ENCODE measurements at places on chromosomes 13 and 19.

DNA sequence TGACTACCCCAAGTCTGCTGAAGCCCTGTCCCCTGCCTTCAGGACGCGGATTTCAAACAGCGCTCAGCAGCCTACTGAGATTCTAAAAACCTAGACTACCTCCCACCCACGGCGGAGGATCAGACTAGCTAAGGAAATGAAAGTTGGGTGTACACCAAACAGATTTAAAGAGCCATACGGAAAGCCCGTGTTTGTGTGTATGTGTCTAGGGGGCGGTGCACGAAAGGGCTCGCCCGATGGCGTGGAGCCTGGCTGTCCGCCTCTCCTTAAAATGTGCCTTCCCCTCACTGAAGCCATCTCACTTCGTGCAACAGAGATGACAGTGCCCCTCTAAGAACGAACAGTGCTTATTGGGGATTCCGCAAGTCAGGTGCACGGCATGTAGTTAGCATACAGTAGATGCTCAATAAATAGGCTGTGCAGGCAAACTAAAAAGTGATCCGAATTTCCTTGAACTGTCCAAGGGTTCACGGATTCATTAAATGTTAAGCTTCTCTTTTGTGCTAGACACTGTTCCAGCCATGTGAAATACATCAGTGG, 639 bp downstream of the LENG1 start:
- no peak for DNase-seq

DNA sequence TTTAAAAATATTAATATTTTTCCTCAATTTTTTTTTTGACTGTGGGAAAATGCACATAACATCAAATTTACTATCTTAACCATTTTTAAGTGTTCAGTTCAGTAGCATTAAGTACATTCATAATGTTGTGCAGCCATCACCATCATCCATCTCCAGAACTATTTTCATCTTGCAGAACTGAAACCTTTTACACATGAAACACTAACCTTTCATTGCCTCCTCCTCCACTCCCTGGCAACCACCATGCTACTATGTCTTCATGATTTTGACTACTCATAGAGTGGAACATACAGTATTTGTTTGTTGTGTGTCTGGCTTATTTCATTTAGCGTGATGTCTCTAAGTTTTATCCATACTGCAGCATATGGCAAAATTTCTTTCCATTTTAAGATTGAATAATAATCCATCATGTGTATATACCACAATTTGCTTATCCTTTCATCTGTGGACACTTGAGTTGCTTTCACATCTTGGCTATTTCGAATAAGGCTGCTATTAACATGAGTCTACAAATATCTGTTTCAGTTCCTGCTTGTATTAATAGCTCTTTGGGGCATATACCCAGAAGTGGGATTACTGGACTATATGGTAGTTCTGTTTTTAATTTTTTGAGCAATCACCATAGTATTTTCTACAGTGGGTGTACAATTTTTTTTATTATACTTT, 376.4 kb downstream of the MTUS2 start:
- no peak for DNase-seq

GRCh38 chr19:41853768-41854167, 6.3 kb upstream of the RPS19 start:
- no peak for DNase-seq

DNA sequence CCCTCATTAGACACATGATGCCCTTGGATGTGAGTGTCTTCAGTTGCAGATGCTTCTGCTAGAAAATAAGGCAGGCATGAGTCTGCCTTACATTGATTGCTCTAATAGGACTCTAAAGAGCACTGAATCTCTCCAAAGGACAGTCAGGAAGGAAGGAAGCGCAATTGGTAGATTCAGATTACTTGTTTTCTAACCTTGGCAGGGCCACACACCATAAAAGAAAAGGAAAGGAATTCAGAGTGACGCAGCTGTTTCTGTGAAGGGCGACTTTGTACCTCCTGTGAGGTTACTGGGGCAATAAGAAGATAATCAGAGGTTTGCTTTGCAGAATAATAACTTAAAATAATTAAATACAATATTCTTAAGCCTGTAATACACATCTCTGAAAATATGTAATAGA, 48.0 kb downstream of the FRY start:
- DNase-seq = no peak

DNA sequence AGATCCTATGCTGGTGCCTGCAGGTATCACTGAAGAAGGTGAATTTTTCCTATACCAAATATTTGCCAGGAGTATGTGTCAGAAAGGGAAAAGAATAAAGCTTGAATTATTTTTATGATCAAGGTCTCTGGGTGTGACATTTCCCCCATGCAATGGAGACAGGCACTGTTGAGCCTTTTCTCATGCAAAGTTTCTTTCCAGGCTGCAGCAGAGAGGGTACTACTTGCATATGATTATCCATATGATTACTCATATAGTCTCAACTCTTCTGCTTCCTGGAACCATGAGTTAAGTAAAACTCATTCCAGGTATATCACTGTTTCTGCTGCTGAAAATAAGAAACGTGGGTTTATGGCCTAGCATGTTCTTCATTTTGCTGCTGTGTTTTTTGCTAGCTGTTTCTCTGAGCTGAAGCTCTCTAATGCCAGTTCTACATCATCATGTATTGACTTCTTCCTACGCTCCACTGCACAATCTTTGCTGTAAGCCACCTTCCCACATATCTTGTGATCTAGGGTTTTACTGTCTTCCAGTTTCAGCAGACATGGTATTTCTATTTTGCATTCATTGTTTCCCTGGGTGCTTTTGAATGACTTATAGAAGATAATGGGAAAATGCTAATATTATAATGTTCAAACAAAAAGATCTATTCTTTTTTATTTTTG, 278.7 kb upstream of the GPC6 start:
- no peak for DNase-seq

DNA sequence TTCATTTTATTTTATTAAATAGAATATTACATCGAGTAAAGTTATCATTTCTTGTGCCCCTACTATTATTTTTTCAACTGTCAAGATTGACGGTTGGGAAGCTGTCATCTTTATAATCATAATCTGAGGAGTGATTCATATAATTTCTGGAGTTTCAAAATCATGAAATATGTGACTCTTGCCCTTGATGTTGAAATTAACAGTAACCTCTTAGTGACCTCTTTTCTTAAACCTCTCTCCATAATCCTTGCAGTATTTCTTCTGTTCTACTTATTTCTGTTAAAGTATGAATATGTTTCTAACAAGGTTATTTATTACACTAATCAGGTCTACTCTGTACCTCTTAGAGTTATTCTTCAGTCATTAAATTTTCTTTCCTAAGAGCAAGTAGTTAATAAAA, 663.8 kb downstream of the LIG4 start:
- DNase-seq = no peak

GRCh38 chr13:88824218-88824617, 1153.0 kb downstream of the SLITRK5 start:
- DNase-seq = no peak

GRCh38 chr13:73107481-73107880, 48.7 kb downstream of the KLF5 start:
- DNase-seq = no peak

- no peak for DNase-seq
Observed at GRCh38 chr13:111552891-111553655, 232.6 kb downstream of the TEX29 start.

GRCh38 chr13:59954601-59955000, 209.1 kb downstream of the DIAPH3 start:
- DNase-seq = no peak

GRCh38 chr19:43820884-43821215, 6.3 kb upstream of the ZNF283 start:
- DNase-seq = no peak

- DNase-seq = no peak
Observed at GRCh38 chr13:99572131-99572530, 70.9 kb downstream of the TM9SF2 start.

GRCh38 chr13:30346153-30346788, 38.9 kb upstream of the KATNAL1 start:
- DNase-seq = no peak

DNA sequence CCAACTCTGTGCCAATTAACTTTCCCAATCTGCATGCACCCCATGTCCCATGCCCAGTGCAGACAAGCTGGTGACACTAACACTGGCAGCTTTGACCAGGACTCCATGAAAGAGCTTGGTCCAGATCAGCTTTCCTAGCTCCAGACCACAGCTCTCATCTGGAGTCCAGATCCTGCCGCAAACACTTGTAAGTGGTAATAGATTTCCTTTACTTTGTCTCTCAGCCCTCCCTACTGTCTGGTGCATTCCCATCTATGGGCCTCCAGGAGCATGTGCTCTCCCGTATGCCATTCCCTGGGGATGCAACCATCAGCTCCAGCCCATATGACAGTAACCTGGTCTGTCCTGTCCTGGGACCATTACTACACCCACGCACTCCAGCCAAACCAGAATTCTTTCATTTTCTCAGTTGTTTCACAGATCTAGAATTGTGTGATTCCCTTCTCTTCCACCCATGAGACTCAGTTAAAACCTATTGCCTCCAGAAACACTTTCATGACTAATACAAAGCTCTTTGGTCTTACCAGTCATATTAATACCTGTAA, 4.9 kb upstream of the STARD13 start:
- no peak for DNase-seq

- no peak for DNase-seq
Observed at GRCh38 chr19:29952646-29953045, 10.6 kb downstream of the URI1 start.

- no peak for DNase-seq
Observed at GRCh38 chr19:39582891-39583625, 19.3 kb upstream of the LGALS13 start.

- peak; percentile 9 for DNase-seq
Observed at GRCh38 chr13:46119883-46120614, 15.2 kb upstream of the CPB2 start.

DNA sequence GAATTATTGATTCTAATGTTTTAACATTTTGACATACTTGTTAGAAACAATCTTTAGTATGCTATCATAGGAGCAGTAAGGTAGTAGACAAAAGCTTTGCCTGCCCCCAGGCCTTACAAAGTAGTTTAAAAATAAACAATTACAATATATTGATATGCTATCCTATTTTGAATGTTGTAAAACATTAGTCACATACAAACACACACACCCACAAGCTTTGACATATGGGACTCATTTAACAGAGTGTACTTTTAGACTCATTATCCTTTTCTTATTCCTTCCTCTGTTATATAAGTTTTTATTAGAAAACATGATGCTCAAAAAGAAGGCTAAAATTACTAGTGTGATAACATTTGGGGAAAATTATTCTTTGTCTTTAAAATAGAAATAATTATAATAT, 33.5 kb downstream of the UCHL3 start:
- DNase-seq = no peak

GRCh38 chr19:33459222-33460090, 62.1 kb downstream of the PEPD start:
- DNase-seq = no peak

GRCh38 chr19:42850981-42851717, 28.4 kb downstream of the PSG1 start:
- peak; percentile 72 for DNase-seq

GRCh38 chr13:84705982-84706710, 823.9 kb upstream of the SLITRK1 start:
- no peak for DNase-seq

- DNase-seq = no peak
Observed at GRCh38 chr13:32098272-32098671, 66.7 kb downstream of the FRY start.

GRCh38 chr19:1945899-1946298, 4.9 kb downstream of the CSNK1G2 start:
- no peak for DNase-seq

DNA sequence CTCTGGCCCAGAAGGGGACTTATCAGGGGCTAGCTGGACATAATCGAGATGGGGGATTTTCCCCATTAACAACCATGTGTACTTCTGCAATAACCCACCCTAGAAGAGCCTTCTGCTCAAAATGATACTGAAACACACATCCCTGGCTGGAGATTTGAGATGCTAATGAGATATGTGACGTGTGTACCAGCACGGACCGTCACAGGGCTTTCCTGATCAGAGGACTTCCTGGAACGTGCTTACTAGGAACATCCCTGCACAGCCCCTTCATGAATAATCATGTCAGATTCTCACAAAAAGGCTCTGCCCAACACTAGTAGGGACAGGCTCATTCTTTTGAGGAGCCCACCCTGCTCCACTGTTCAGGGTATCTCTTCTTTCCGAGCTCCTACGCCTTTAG, 6.5 kb upstream of the ERVV-1 start:
- DNase-seq = peak; percentile 35

DNA sequence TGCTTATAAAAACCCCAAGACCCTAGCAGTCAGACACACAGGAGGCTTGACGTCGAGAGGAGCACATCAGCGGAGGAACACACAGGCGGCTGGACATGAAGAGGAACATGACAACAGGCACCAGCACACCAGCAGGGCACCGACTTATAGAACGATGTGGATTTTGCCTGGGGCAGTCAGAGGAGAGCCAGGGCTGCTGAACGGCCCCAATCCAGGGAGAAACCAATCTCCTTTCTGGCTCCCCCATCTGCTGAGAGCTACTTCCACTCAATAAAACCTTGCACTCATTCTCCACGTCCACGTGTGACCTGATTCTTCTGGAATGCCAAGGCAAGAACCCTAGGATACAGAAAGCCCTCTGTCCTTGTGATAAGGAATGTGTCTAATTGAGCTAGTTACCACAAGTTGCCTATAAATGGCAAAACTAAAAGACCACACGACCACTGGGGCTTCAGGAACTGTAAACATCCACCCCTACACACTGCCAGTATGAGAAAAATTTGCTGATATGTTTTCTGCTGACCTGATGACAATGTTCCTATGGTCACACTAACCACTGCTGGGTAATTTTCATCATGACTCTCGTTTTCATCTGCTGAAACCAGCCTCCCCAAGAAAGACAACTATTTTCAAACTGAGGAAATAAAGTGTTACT, 35.8 kb upstream of the CEACAM21 start:
- DNase-seq = no peak

GRCh38 chr19:51726049-51726448, 2.3 kb upstream of the HAS1 start:
- DNase-seq = no peak

DNA sequence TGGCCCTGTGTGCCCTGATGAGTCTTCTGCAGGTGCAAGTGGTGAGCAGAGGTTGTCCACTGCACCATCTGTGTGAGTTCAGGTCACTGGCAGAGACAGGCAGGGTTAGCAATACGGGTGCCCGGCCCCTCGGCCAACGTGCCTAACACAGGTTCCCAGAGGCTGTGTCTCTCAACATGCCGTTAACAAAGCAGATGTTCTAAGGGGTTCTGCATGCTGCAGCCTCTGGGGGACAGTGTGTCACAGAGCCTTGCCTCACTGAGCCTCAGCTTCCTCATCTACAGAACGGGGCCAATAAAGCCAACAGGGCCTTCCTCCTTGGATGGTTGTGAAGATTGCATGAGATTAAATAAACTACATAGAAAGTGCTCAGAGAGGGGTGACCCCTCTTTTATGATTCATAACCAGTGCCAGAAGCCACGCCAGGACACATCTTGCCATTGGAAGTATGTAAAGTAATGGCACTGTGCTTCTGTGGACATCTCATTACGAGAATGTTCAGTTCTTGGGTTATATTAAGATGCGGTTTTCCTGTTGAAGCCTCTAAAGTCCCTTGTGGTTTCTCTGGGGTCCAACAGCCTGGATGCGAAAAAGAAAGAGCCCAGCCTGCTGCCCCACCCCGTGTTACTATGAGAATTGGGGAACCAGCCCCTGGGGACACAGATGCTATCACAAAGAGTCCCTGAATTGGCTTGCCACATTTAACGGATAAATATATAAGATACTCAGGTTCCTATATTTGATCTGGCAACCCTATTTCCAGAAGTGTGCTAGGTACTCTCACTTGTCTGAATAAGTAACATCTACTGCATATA, 11.2 kb upstream of the ARHGEF18 start:
- DNase-seq = peak; percentile 1

GRCh38 chr13:48749144-48749543, 95.4 kb downstream of the CYSLTR2 start:
- DNase-seq = no peak

Measured in G401 (cell line).